ENCODE measurements at places on chromosomes 7 and 10.

DNA sequence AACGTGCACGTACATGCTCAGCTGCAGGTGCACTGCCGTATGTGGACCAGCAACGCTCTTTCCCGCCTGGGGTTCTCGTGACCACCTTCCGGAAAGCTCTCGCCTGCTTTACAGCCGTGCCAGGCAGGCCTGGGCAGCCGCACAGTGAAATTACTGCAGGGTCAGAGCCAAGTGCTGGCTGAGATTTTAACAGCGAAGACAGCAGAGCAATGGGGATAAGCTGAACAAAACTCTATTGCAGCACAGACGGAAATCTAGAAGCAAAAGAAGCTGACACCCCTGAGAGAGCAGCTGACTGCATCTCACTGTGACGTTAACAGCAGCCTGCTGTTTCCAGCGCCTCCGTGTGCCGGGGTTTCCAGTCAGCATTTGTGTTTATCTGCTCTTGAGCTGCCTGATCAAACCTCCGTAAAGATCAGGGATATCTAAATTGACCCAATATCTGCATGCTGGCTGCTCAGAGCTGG is 179.0 kb downstream of the DIP2C start:
- peak; percentile 44 for DNase-seq
- H3K27me3 ChIP-seq = no peaks in the 10 kb centered on the region
- H3K27ac ChIP-seq = peak overlapping the region; percentile 27
- no peaks in the 10 kb centered on the region for H3K36me3 ChIP-seq
- H3K4me1 ChIP-seq = peaks cover 6% of the 10 kb centered on the region

DNA sequence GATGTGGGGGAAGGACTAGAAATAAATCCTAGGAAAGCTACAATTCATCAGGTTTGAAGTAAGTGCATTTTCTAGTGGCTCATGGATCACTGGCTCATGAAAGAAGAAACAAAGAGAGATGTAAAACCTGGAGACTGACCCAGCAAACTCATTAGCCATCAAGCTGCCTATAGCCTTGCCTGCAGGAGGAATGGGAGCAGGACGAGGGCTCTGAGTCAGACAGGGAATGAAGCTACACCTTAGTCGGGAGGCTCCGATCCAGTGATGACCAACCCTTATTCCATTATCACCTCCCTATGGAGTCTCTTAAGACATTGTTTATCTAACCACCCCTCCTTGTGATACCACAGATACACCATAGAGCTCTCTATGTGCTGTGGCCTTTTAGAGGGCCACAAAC is 112.5 kb upstream of the WDR11 start:
- H3K27ac ChIP-seq = no peak overlapping the region
- no peak overlapping the region for H3K4me3 ChIP-seq
- no peaks in the 10 kb centered on the region for H3K4me1 ChIP-seq
- H3K27me3 ChIP-seq = no peaks in the 10 kb centered on the region

- H3K27me3 ChIP-seq = no peaks in the 10 kb centered on the region
- H3K4me1 ChIP-seq = no peaks in the 10 kb centered on the region
- H3K4me3 ChIP-seq = no peak overlapping the region
- no peak for DNase-seq
- no peak overlapping the region for H3K27ac ChIP-seq
Measured at GRCh38 chr7:45482451-45482850, 91.7 kb upstream of the ADCY1 start.

GRCh38 chr10:129029051-129029450 is 438.0 kb upstream of the MGMT start:
- H3K27me3 ChIP-seq = no peaks in the 10 kb centered on the region
- no peak overlapping the region for H3K27ac ChIP-seq
- no peak for DNase-seq
- H3K4me1 ChIP-seq = no peaks in the 10 kb centered on the region

GRCh38 chr7:27947586-27948278 is 207.8 kb downstream of the TAX1BP1 start:
- no peaks in the 10 kb centered on the region for H3K27me3 ChIP-seq
- peak; percentile 45 for DNase-seq
- no peak overlapping the region for H3K27ac ChIP-seq
- no peak overlapping the region for H3K4me3 ChIP-seq

GRCh38 chr7:33650828-33651227 is 254.5 kb upstream of the BMPER start:
- no peaks in the 10 kb centered on the region for H3K27me3 ChIP-seq
- H3K36me3 ChIP-seq = no peaks in the 10 kb centered on the region
- no peak overlapping the region for H3K4me3 ChIP-seq
- H3K4me1 ChIP-seq = no peaks in the 10 kb centered on the region

DNA sequence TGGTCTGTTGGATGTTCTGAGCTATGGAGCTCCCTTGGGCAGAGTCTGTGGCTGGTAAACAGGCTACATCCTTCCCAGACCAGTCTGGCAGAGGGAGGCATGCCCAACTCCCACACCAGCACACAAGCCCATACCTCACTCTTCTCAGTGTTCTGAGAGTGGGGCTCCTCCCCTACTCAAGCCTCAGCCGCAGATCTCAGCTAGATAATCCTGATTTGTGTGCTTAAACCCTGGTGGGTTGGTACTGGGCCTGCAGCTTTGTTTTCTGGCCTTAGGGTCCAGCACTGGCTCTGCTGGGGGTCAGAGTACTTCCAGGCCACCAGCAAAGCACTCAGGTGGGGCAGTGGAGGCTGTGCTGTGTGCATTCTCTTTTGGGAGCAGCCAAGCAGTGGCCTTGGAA is 70.4 kb downstream of the MGAM2 start:
- no peaks in the 10 kb centered on the region for H3K4me1 ChIP-seq
- H3K27ac ChIP-seq = no peak overlapping the region
- H3K27me3 ChIP-seq = no peaks in the 10 kb centered on the region
- DNase-seq = no peak
- no peak overlapping the region for H3K4me3 ChIP-seq
- H3K36me3 ChIP-seq = no peaks in the 10 kb centered on the region

GRCh38 chr10:59025981-59026765 is 150.3 kb upstream of the PHYHIPL start:
- no peak for DNase-seq
- H3K4me1 ChIP-seq = no peaks in the 10 kb centered on the region
- H3K27me3 ChIP-seq = no peaks in the 10 kb centered on the region
- no peaks in the 10 kb centered on the region for H3K36me3 ChIP-seq

DNA sequence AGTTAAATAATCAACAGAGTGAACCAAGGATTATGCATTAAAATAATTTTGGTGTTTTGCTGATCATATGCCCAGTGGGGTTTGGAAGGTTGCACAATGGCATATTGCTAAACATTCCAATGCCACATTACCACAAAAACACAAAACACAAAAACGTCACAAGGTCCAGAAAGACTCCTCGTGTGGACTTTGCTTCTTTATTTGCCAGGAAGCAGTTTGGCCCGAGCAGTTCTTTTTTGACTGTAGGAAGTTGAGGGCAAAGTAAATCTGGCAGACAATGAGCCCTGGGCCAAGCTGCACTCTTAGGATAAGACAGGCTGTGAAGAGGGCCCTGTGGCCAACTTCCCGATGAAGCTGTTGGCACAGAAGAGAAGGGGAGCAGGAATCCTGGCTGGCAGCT is 39.2 kb upstream of the SLC35B4 start:
- H3K4me1 ChIP-seq = no peaks in the 10 kb centered on the region
- H3K36me3 ChIP-seq = no peaks in the 10 kb centered on the region
- no peaks in the 10 kb centered on the region for H3K27me3 ChIP-seq

DNA sequence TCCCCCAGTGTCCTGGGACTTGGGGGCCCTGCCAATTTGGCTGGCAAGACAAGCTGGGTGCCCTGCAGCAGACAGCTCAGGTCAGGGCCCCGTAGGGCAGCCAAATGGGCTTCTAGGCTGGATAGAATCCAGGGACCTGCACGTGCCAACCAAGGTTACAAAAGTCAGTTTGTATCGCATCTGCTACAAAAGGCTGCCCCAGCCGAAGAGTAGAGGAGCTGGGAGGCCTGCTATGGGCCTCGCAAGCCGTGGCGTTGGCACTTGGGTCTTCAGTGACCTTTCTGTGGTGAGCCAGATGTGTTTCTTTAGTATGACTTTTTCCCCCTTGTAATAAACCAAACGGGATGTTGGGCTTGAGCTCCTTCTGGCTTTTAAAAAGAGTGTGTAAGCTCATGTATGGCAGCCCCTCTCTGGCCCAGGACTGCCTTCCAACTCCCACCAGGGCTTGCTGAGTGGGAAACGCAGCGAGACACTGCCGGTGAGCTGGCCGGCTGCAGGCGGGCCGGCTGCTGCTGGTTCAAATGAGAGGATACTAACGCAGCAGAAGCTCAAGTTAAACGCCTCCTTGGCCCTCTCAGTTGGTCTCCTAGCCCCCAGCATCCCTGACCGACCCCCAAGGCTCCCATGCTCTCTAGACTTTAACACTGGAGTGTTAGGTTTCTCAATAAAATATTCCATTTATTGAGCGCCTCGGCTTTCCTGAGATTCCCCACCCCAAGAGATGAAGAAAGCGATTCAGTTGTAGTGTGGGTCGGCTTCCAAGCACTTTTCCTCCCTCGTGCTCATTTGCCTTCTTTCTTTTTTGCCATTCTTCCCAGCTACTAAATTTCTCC is 3.1 kb upstream of the HOXA10 start:
- DNase-seq = no peak
- peaks cover 51% of the 10 kb centered on the region for H3K27me3 ChIP-seq
- no peak overlapping the region for H3K27ac ChIP-seq
- no peak overlapping the region for H3K4me3 ChIP-seq
- no peaks in the 10 kb centered on the region for H3K36me3 ChIP-seq

DNA sequence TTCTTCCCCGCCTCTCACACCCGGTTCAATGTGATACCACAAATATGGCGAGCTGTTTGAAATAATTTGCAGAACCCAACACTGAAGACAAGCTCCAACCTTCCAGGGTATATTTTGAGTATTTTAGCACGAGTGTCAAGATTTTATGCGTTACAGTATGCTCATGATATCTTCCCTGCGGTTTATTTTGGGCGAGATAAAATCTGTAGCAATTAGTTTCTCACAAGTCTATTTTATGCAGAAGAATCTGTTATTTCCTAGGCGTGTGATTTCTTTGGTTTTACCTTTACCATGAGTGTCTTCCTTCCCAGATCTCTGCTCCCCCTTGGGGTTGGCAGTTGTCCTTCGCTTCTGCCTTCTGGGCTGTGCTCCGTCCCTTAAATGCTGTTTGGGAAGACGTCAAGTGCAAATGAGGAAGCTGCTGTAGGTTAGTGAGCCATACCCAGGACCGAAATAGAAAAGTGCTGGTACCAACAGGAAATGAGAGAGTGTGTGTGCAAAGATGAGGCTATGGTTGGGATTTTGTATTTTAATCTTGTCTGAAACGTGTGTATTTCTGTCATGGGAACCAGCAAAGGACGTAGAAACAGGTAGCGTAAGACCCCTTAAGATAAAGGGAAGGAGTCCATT is 299.8 kb downstream of the KLF6 start:
- no peak for DNase-seq
- H3K4me1 ChIP-seq = peaks cover 17% of the 10 kb centered on the region
- no peaks in the 10 kb centered on the region for H3K27me3 ChIP-seq
- H3K36me3 ChIP-seq = no peaks in the 10 kb centered on the region

GRCh38 chr10:8035006-8035640 is 19.4 kb upstream of the GATA3 start:
- H3K4me3 ChIP-seq = no peak overlapping the region
- no peaks in the 10 kb centered on the region for H3K36me3 ChIP-seq
- peaks cover 73% of the 10 kb centered on the region for H3K27me3 ChIP-seq
- no peak overlapping the region for H3K27ac ChIP-seq

DNA sequence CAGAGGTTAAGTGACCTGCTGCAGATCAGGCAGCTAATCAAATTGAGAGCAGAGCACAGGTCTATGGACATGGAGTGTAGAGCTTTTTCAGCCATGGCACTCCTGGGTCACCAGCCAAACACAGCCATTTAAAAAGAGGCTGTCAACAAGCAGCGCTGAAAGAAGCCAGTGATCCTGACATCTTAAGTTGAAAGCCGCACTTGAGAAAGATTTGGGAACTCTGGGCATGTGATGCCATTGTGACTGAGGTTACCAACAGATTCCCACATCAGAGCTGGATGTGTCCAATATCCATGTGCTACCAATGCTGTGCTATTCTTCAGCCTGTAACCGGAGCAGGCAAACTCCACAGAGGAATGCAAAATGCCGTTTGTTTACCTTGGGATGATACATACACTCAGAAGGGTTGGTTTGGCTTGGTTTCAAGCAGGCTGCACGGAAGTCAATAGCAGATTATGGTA is 56.2 kb upstream of the ABLIM1 start:
- no peak overlapping the region for H3K4me3 ChIP-seq
- H3K4me1 ChIP-seq = peaks cover 6% of the 10 kb centered on the region
- H3K27me3 ChIP-seq = no peaks in the 10 kb centered on the region
- peak; percentile 88 for DNase-seq
- H3K36me3 ChIP-seq = no peaks in the 10 kb centered on the region

DNA sequence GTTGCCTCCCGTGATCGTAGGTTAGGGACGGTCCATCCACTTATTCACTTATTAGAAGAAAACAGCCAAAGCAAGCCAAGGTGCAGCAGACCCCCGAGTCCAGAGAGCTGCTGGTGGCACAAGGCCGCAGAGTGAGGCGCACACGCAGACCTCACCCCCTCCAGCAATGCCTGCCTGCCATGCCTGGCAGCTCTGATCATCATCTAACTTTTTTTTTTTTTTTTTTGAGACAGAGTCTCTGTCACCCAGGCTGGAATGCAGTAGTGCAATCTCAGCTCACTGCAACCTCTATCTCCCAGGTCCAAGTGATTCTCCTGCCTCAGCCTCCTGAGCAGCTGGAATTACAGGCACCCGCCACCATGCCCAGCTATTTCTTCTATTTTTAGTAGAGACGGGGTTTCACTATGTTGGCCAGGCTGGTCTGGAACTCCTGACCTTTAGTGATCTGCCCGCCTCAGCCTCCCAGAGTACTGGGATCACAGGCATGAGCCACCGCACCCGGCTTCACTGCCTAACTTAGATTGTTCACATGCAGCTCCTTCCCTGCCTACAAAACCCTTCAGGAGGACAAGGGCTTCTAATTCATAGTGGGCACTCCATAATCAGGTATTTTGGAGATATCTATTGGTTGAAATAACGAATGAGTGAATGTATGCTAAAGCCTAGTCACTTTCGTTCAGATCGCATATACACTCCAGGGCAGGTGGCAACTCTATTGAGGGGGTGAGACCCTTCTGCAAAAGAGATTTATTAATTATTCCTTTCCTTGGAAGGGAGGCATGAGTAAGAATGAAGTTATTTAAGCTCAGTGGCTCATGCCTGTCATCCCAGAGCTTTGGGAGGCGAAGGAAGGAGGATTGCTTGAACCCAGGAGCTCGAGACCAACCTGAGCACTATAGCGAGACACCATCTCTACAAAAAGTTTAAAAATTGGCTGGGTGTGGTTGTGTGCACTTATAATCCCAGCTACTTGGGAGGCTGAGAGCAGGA is 15.9 kb downstream of the TRIM56 start:
- no peak for DNase-seq
- peak overlapping the region; percentile 24 for H3K4me3 ChIP-seq
- no peaks in the 10 kb centered on the region for H3K27me3 ChIP-seq

DNA sequence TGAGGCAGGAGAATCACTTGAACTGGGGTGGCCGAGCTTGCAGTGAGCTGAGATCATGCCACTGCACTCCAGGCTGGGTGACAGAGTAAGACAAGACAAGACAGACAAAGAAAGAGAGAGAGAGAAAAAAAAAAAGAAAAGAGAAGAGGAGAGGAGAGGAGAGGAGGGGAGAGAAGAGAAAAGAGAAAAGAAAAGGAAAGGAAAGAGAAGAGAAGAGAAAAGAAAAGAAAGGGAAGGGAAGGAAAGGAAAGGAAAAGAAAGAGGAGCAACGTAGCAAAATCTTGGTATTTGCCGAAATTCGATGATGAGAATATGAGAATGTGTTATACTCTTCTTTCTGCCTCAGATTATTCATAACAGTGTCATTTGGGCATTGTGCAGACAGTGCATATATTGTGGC is 101.2 kb upstream of the PFKP start:
- no peak overlapping the region for H3K27ac ChIP-seq
- no peak for DNase-seq
- no peaks in the 10 kb centered on the region for H3K36me3 ChIP-seq
- no peaks in the 10 kb centered on the region for H3K4me1 ChIP-seq
